NCI-H2107 (cell line): ENCODE measurements at places on chromosomes 4 and X.

DNA sequence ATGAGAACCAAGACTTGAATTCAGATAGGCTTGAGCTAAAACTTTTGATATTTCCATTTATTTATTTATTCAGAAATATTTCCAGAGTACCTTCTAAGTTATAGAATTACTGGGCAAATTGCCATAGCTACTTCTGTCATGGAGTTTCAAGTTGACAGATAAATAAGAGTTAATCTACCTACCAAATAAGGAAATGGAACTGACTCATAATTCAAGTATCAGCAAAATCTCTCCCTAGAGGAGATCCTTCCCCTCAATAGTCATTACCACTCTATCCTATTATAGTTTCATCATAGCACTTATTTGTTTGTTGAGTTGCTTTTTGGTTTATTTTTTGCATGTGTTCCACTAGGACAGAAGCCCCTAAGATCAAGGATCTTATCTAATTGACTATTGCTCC, 48.8 kb upstream of the CCSER1 start:
- no peak for DNase-seq

GRCh38 chr4:83201761-83202160, 82.8 kb downstream of the COQ2 start:
- DNase-seq = no peak

GRCh38 chr4:38385093-38386004, 278.6 kb upstream of the KLF3 start:
- no peak for DNase-seq

DNA sequence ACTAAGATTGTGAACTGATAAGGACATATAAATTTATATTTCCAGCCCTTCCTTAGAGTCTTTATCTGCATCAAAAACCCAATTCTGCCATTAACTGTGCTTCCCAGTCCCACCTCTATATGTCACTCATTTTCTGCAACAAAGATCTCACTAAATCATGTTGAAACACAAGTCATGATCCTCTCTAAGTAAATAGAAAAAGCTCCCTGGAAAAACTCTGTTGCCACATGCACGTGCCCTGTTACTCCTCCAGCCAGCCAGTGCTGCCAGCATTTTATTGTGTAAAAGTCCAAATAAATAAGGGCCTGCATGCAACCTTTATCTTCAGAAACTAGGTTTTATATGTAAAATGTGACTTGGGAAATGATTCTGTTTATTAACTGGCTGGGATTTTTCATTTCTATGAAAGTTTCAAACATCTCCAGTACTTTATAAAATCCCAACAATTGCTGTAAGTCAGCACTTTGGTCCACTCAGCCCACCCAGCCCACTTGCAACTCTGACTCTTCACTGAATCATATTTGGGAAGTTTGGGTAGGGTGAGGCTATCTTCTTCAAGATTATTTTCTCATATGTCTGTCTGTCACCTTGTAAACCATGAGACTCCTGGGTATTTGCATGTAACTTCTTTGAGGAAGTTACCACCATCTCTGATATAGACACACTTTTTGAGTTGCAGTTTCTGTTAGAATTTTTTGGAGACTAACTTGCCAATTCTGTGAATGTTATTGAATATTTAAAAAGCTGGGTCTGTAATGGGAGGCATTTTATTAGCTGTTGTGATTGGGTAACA, 40.0 kb upstream of the SMARCA5 start:
- DNase-seq = no peak

DNA sequence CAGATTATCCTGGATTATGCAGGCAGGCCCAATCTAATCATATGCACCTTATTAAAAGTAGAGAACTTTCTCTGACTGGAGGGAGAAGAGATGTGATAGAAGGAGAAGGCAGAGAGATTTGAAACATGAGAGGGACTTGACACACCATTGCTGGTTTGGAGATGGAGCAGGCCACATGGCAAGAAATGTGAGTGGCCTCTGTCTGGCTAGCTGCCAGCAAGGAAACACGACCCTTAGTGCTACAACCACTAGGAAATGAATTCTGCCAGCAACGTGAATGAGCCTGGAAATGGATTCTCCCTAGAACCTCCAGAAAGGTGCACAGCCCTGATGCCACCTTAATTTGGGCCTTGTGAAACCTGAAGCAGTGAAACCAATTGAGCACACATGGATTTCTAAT, 79.5 kb upstream of the MBNL3 start:
- DNase-seq = no peak

GRCh38 chr4:93617606-93618005, 210.9 kb upstream of the ATOH1 start:
- DNase-seq = no peak

DNA sequence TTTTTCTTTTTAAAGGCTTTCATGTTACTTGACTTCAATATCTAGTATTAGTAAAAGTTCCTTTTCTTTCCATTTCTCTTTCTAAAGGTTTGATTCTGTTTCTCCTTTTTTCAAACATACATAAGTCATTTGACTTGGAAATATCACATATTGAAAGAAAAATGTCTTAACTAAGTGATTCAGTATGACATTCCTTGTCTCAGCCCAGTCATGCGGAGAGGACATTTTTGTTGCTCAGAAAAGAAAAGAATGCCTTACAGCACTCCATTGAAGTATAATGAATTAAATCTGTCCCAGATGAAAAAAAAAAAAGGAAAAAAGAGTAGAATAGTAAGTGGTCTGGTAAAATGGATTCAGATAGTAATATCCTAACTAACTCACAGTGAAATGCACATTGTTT, 466.1 kb downstream of the ADGRL3 start:
- no peak for DNase-seq

- DNase-seq = no peak
Observed at GRCh38 chrX:44240036-44240435, 103.4 kb downstream of the EFHC2 start.

DNA sequence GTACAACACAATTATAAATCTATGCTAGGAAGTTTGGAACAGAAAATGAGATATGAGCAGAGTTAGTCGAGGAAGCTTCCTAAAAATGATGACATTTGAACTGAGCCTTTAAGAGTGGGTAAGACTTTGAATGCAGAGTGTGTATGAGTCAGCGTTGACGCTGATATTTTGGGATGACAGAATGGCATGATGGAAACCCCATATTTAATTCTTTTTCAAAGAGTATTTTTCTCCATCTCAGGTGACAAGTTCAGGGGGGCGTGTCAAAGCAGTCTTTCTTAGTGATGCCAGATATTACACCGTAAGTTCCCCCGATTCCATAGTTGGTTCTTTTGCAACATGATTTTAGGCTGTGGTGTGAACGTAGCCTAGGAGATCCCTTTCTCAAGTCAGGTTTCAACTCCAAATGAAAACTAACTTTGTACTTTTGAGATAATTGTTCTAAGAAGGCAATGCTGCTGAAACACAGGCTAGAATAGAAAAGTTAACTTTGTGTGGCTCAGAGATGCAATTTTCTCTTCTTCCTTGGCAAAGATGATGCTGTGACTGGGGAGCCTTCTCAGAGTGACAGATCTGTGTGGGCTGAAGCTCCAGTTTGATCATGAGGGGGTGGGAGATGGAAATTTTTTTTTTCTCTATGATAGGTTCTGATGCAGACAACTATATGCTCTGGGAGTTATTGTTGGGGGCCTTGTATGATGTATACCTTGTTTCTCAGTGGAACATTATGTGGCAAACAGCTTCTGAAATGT, 59.2 kb downstream of the GLUD2 start:
- DNase-seq = no peak

DNA sequence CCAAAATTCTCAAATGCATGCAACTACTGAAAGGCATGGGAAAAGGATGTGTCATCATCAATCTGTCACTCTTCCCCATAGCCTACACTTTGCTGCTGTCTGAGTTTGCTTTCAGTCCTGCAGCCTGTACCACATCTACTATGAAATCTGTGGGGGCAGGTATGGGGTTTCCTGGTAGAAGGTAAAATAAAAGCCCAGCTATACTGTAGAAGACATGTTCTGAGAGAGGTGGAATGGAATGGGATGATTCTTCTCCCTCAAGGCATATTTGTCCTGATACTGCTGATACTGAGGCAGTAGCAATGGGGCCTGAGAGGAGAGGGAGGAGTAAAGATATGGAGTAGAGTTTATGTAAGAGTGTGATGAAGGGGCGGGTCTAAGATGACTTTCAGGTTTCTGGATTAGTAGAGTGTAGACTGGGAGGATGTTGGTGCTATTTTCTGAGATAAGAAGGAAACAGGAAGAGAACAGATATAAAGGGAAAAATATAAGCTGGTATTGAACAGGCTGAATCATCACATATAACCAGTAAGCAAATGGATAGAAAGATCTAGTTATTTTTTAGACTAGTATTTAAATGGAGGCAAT, 38.7 kb upstream of the GYPA start:
- DNase-seq = no peak

DNA sequence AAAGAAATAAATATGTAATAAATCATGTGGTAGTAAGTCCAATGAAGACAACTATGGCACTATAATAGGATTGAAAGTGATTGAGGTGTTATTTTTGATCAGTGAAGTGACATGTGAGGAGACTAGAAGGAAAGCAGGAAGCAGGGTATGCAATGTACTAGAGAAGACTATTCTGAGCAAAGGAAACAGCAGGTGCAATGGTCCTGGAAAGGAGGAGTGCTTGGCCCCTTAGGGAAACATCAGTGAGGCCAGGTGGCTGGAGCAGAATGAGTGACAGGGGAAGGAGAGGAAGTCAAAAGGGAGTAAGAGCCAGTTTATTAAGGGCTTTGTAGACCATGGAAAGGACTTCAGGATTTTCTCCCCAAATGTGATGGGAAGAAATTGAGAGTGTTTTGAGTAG, 207.6 kb upstream of the HCCS start:
- DNase-seq = no peak
